ENCODE measurements at places on chromosomes 11 and 22. TPM values are rescaled to one million over a fixed set of nuclear protein-coding genes. Genes with fewer than 3 reads are reported as not detected.

DNA sequence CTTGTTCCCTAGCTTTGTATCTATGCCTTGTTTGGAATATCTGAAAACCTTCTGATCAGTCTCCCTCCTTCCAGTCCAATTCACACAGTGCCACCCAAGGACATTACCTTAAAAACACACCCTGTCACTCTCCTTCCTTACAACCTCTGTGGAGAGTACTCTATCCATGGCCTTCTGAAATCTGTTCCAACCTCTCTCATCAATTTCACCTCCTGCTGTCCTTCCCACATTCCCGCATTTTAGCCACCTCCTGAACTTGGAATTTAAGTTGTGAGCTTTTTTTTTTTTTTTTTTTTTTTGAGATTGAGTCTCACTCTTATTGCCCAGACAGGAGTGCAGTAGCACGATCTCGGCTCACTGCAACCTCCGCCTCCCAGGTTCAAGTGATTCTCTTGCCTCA, 824.8 kb downstream of the METTL15 start:
- H3K27ac ChIP-seq: no peak overlapping the region
- H3K36me3 ChIP-seq: no peaks in the 10 kb centered on the region
- H3K4me3 ChIP-seq: no peak overlapping the region
- no peak for DNase-seq
- H3K4me1 ChIP-seq: no peaks in the 10 kb centered on the region
- H3K27me3 ChIP-seq: no peaks in the 10 kb centered on the region

DNA sequence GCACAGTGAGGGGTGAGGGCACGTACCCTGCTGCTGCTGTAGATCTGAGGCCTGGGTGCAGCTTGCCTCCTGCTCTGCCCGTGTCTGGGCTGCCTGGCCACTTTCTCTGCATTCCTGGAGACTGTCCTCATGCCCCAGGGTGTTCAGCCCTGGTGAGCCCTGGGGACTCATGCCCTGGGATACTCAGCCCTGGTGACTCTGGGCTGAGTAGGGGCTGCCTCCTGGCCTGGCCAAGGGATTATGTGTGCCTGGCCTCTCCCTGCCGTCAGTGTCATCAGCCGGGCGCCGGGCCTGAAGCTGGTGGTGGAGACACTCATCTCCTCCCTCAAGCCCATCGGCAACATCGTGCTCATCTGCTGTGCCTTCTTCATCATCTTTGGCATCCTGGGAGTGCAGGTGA, 94.7 kb downstream of the CACNA1I start:
- no peak for DNase-seq
- no peaks in the 10 kb centered on the region for H3K36me3 ChIP-seq
- no peak overlapping the region for H3K4me3 ChIP-seq
- peaks cover 8% of the 10 kb centered on the region for H3K4me1 ChIP-seq

The GRAP2 gene
- total RNA-seq: 2.3 TPM

The ACR gene
- not detected for total RNA-seq

- DNase-seq: no peak
- no peak overlapping the region for H3K4me3 ChIP-seq
- H3K27ac ChIP-seq: no peak overlapping the region
Observed at GRCh38 chr11:66360406-66361073, 11.0 kb downstream of the SLC29A2 start.

The TMEM132A gene
- 37.1 TPM for total RNA-seq

DNA sequence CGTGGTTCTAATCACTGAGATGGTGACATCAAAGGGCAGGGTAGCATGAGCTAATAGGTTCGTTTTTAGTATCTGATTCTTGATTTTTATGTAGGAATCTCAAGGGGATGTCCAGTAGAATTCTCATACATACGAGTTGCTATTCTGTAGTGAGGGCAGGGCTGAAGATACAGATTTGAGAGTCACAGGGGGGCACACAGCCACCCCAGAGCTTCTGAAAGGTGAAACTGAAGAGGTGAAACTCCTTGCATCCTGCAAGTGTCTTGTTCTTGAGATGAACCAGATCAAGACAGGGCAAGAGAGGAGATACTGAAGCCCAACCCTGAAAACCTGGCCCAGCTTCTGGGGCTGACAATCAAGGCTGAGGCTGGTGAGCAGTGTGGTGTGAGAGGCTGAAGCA, 35.6 kb upstream of the TMEM123 start:
- H3K27ac ChIP-seq: no peak overlapping the region
- DNase-seq: no peak
- H3K36me3 ChIP-seq: no peaks in the 10 kb centered on the region
- H3K4me1 ChIP-seq: no peaks in the 10 kb centered on the region
- no peak overlapping the region for H3K4me3 ChIP-seq

The APLNR gene
- 11.2 TPM for total RNA-seq

DNA sequence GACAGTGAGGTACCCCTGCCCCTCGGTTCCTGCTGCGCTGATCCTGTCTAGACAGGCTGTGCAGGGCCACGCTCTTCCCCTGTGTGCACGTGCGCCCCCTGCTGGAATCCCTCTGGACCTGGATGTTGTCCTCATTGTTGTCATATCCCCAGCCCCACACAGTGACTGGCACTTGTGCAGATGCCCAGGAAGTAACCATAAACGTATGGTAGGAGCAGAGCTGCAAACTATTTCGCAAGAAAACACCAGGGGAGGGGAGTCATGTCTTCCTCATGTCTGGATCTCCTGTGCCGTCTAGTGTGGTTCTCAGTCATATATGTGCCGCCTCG, 114.7 kb downstream of the CRYBB2 start:
- no peaks in the 10 kb centered on the region for H3K4me1 ChIP-seq
- no peak overlapping the region for H3K27ac ChIP-seq
- no peak overlapping the region for H3K4me3 ChIP-seq

DNA sequence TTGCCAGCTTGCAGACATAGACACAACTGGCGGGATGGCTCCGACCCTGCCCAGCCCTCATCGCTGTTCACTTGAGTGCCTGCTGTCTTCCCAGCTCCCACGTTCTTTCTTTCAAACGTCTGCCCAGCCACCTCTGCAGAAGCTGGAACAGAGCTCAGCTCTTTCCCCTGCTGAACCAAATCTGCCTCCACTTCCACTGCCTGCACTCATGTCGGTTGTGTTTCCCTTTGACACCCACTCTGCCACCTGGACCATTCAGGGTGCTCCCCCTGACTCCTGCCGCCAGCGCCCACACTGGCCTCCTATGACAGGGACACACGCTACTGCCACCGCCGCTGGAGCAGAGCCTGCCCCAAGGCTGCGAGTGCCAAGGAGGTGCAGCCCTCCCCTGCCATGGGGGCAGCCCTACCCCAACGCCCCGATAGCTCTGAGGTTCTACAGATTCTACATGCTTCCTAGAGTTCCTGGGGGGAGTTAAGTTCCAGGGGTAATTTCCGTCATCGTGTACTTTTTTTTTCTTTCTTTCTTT, 37.9 kb downstream of the TST start:
- H3K4me3 ChIP-seq: no peak overlapping the region
- H3K27me3 ChIP-seq: no peaks in the 10 kb centered on the region
- DNase-seq: no peak
- no peaks in the 10 kb centered on the region for H3K36me3 ChIP-seq
- H3K27ac ChIP-seq: no peak overlapping the region

The OR52B6 gene
- total RNA-seq: not detected

- H3K4me1 ChIP-seq: no peaks in the 10 kb centered on the region
- no peak overlapping the region for H3K4me3 ChIP-seq
- no peak overlapping the region for H3K27ac ChIP-seq
- H3K27me3 ChIP-seq: no peaks in the 10 kb centered on the region
- no peak for DNase-seq
Observed at GRCh38 chr11:1820463-1821325, 14.1 kb upstream of the SYT8 start.

The TRIM51 gene
- total RNA-seq: not detected

- peaks cover 46% of the 10 kb centered on the region for H3K27me3 ChIP-seq
- H3K4me3 ChIP-seq: no peak overlapping the region
- no peak overlapping the region for H3K27ac ChIP-seq
Observed at GRCh38 chr22:49203091-49203858, 624.4 kb downstream of the BRD1 start.

The MTMR2 gene
- 33.3 TPM for total RNA-seq

The GPR83 gene
- total RNA-seq: not detected
